ENCODE measurements at places on chromosomes 16 and 17.

DNA sequence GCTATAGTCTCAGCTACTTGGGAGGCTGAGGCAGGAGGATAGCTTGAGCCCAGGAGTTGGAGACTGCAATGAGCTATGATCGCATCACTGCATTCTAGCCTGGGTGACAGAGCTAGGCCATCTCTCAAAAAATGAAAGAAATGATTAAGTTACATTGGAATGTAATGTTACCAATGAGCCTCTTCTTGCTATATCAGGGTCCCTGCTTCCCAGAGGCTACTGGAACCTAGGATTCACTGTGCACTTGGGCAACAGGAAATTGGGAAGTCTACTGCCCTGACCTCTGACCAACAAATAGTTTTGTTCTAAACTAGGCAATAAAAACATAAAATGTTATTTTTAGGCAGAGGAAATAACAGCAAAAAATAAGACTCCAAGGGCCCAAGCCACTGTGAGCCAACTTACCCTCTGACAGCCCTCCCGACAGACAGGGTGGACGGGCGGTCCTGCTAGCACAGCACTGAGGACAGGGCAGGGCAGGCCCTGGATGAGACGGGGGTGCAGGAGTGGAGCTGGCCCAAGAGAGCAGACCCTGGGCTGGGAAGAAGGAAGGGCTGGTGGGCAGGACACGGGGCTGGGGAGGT lies 27.5 kb downstream of the NSMCE1 start:
- DNase-seq: no peak

GRCh38 chr16:23152386-23153178 lies 3.3 kb upstream of the USP31 start:
- DNase-seq: no peak

- no peak for DNase-seq
These were observed 5.0 kb upstream of the KRT13 start for GRCh38 chr17:41510251-41511065.

- no peak for DNase-seq
These were observed 1.0 kb downstream of the HOXB2 start for GRCh38 chr17:48543854-48544348.

DNA sequence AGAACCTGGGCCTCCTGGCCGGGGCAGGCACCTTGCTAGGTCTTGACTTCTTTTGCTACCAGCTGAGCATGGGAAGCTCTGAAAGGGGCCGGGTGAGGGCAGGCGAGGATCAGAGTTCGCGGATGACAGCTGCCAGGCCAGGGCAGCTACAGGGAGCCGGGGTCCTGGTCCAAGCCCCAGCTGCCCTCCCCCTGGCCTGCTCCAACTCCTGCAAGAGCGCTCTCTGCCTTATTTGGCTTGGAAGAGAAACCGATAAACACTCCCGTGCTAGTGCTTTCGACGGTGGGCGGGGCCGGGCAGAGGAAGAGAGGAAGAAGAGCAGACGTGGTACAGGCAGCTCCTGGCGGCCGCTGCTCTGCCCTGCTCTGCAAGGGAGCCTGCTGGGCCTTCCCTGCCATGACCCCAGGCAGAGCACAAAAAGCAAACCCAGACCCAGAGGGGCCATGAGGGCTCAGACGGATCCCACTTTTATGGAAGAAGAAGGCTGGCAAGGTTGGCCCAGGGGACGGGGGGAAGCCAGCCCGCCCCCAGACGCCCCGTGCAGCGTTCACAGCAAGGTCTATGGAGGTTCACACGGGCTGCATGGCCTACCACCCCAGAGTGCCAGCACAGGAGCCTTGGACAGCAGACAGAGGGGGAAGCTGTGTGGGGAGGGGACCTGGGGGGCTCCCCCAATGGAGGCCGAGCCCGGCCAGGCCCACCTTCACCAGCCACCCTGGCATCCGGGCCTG lies 25.6 kb downstream of the PIEZO1 start:
- no peak for DNase-seq

- no peak for DNase-seq
These were observed 58.9 kb upstream of the EFCAB3 start for GRCh38 chr17:62321451-62321850.

- DNase-seq: no peak
These were observed 4.4 kb upstream of the PIK3R5 start for GRCh38 chr17:8969901-8970300.

- no peak for DNase-seq
These were observed 1.7 kb upstream of the STAT5A start for GRCh38 chr17:42286411-42287221.

- no peak for DNase-seq
These were observed 2.2 kb downstream of the PLA2G15 start for GRCh38 chr16:68247400-68247799.

GRCh38 chr16:70749006-70749678 lies 51.8 kb downstream of the VAC14 start:
- DNase-seq: no peak

- DNase-seq: no peak
These were observed 15.7 kb downstream of the SLC52A1 start for GRCh38 chr17:5019475-5019956.

GRCh38 chr17:17613708-17614114 lies 22.2 kb upstream of the PEMT start:
- DNase-seq: peak; percentile 44

GRCh38 chr17:76691379-76692191 lies 19.2 kb downstream of the MXRA7 start:
- DNase-seq: no peak

GRCh38 chr16:366476-366875 lies 3.9 kb downstream of the MRPL28 start:
- no peak for DNase-seq
